ENCODE measurements at places on chromosomes 12 and 14.

DNA sequence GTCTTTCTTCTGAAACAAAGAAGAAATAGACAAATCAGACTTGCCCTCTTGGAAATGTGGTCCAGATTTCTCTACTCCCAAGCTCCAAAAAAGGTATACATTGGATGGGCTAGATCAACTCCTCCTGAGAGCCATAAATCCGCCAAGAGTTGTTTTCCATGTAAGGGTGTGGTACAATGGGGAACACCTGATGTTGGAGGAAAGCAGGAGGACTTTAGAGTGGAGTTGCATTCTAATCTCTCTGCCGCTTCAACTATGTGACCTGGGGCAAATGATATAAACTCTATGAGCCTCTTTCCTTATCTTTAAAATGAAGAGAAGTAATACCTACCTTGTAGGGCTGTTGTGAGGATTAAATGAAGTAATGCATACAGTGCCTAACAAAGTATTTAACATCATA is 101.6 kb downstream of the RMST start:
- no peak for DNase-seq

DNA sequence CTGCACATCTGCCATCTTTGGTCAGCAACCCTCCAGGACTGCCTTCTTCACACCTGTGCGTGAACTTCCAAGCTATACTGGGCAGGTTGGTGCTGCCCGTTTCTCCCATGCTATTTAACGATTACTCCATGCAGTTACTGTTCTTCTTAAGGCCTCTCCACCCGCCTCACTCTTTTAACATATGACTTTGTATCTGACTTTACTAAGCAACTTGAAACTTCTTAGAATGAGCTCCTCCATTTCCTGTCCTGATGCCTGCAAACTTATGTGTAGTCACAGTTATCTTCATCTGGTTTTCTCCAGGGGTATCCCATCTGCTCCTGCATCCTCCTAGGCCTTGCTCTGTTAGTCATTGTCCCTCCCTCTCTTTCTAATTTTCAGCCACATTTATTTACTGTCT is 35.7 kb downstream of the PRKCH start:
- no peak for DNase-seq

- no peak for DNase-seq
These were observed 43.6 kb downstream of the ETV6 start for GRCh38 chr12:11693067-11693466.

DNA sequence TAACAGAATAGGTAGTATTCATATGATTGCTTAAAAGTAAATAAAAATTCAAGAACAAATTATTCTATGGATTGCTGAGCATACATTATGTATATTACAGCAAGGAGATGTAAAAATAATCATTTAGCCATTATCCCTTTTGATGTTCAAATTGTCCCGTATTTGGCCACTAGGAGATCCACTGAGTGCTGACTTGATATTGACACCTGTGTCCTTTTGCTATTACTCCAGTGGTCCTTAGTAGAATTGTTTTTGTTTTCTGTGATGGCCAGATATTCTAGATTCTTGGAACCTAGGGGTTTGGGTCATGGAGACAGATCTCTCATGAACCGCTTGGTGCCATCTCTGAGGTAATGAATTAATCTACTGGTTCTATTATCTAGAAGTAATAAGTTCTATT is 16.8 kb downstream of the ERO1A start:
- no peak for DNase-seq

- no peak for DNase-seq
These were observed 36.2 kb downstream of the ETV6 start for GRCh38 chr12:11685716-11686115.

GRCh38 chr12:119179335-119180021 is 747 bp downstream of the HSPB8 start:
- DNase-seq: no peak

DNA sequence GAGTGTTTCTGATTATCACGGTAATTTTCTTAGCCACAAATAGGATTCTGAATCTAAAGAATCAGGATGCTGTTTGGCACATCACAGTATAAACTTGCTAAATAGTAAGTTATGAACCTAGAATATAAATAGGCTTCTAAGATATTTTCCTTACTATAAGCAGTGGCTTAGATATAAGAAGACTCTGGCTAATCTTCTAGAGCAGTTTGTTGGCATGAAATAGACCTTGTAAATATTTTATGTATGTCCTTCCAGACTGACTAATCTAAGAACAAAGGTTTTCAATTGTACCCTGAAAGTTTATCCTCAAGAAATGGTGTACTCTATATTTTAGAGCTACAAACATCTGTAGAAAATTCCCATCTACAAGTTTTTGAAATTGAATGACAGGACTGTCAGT is 48.3 kb downstream of the LMNTD1 start:
- no peak for DNase-seq

- DNase-seq: no peak
These were observed 49.2 kb downstream of the TESPA1 start for GRCh38 chr12:54935235-54935951.

DNA sequence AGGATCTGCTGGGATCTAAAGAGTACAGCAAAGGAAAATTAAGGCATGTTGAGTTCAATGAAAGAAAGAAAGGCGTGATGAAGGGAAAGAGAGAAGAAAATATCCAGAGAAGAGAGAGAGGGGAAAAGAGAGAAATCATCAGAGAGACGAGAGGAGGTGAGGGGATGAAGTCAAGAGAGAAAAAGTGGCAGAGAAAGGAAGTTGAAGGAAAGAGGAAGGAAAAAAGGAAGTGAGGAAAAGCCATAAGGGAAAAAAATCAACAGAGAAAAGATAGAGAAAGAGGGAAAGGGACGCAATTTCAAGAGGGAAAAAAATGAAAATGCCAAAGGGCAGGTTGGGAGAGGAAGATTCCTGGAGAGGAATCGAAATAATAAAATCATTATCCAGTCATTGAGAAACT is 40.4 kb downstream of the LLPH start:
- DNase-seq: no peak

DNA sequence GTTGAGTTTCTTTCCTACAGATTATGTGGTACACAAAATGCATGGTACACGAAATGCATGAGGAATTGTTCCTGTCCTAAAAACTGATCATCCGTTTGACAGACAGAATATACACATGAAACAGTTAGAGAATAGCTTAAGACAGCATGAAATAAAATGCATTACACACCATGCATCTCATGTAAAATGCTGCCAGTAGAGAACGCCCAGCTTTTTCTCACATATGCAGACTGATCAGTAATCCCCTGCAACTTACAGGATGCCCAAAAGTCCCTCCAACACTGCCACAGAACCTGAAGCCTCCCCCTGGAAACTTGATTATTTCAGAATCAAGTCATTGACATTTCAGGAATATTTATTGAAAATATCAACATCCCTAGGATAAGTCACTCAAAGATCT is 24.0 kb downstream of the IFNG start:
- DNase-seq: no peak
